PC-3 (cell line): ENCODE measurements at places on chromosomes 12 and 14. TPM values are rescaled to one million over a fixed set of nuclear protein-coding genes. Genes with fewer than 3 reads are reported as not detected.

The AQP2 gene
- not detected in 2 replicates for total RNA-seq

The LHX5 gene
- 0.23 and 0.26 TPM in 2 replicates for total RNA-seq

The RTL1 gene
- not detected in 2 replicates for total RNA-seq

The MYH6 gene
- not detected in 2 replicates for total RNA-seq

The PRIMA1 gene
- 0.04 TPM in 1 of 2 replicates, not detected in the other for total RNA-seq

The BICDL1 gene
- total RNA-seq = 3.6 and 5.8 TPM in 2 replicates

The GUCY2C gene
- not detected in 2 replicates for total RNA-seq

DNA sequence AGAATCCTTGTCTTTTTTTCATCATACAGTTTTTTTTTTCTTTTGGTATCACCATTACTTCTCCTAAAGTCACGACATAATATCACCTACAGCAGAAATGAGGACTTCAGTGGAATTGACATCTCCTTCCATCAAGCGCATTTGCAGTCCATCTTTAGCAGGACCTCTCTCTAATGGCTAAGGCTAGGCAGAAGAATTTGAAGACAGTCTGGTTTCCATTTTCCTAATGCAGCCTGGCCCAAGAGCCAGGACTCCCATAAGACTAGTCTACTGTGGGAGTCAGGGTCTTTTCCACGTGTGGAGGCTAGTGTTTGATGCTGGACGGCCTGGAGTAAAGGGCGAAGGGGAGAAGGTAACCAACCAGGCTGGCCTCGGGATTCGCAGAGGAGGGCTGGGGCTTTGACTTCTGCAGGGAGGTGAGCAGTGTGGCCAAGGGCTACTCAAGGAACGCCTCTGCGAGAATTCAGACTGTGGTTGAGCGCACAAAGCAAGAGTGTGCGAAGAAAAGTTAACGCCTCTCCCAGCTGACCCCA lies 769 bp upstream of the ZNF740 start:
- H3K27ac ChIP-seq = peak overlapping the region; percentile 90
- H3K4me3 ChIP-seq = peak overlapping the region; percentile 94
- peak; percentile 29 for DNase-seq

- no peak for DNase-seq
- H3K4me1 ChIP-seq = peaks cover 37% of the 10 kb centered on the region
- no peaks in the 10 kb centered on the region for H3K36me3 ChIP-seq
- peak overlapping the region; percentile 92 for H3K4me3 ChIP-seq
- H3K27ac ChIP-seq = peak overlapping the region; percentile 49; the same call in 1 of the 2 replicates
- H3K27me3 ChIP-seq = no peaks in the 10 kb centered on the region
Measured at GRCh38 chr12:14775636-14775980, 27.7 kb downstream of the WBP11 start.

DNA sequence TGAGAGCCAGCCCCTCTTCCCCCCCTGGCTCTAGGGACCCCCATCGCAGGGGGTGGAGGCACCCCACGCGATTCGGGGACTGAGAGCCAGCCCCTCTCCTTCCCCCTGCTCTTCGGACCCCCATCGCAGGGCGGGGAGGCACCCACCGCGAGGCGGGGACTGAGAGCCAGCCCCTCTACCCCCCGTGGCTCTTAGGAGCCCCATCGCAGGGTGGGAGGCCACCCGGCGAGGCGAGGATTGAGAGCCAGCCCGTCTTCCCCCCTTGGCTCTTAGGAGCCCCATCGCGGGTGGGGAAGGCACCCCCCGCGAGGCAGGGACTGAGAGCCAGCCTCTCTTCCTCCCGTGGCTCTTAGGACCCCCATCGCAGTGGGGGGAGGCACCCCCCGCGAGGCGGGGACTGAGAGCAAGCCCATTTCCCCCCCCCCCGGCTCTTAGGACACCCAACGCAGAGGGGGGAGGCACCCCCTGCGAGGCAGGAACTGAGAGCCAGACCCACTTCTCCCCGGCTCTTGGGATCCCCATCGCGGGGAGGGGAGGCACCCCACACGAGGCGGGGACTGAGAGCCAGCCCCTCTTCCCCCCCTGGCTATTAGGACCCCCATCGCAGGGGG lies 45.6 kb downstream of the DDX11 start:
- H3K27ac ChIP-seq = no peak overlapping the region
- peaks cover 7% of the 10 kb centered on the region for H3K27me3 ChIP-seq
- no peak for DNase-seq
- H3K4me3 ChIP-seq = no peak overlapping the region
- peaks cover 8% of the 10 kb centered on the region; the same call in 1 of the 2 replicates for H3K4me1 ChIP-seq
- H3K36me3 ChIP-seq = no peaks in the 10 kb centered on the region

GRCh38 chr12:47736877-47737676 lies 11.8 kb upstream of the ENDOU start:
- H3K27ac ChIP-seq = no peak overlapping the region
- no peak for DNase-seq
- no peaks in the 10 kb centered on the region for H3K36me3 ChIP-seq
- no peak overlapping the region for H3K4me3 ChIP-seq

DNA sequence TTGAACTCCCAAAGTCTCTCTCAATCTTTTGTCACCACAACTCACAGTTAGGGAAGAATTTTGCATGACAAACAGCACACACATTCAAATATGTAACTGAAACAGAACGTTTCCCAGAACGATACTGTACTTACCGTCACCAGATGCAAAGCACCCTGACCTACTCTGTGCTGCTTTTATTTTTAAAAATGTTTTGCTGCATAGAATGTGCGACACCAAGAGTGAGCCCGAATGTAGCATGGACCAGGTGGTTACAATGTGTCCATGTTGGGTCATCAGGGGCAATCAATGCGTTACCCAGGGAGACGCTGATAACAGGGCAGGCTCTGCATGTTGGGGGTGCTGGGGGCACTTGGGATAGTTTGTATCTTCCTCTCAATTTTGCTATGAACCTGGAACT lies 14.6 kb upstream of the EIF5 start:
- H3K27ac ChIP-seq = no peak overlapping the region
- no peak for DNase-seq
- H3K27me3 ChIP-seq = no peaks in the 10 kb centered on the region
- no peaks in the 10 kb centered on the region for H3K4me1 ChIP-seq
- no peaks in the 10 kb centered on the region for H3K36me3 ChIP-seq

DNA sequence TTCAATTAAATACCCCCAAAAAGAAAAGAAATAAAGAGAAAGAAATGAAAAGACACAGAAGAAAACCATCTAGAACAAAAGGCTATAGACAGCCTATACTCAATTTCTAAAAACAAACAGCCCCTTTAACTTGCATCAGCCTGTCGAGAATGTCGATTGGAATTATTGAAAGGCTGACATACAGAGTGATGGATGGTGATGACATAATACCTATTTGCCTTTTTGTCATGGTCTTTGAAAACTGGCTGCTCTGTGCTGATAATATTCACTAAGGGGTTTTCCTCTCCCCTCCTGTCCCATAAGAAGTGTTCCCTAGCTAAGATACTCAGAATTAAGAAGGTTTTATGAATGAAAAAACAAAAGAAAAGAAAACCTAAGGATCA lies 393.7 kb downstream of the SOX5 start:
- no peak overlapping the region for H3K27ac ChIP-seq
- no peak for DNase-seq
- peaks cover 7% of the 10 kb centered on the region; the same call in 1 of the 2 replicates for H3K27me3 ChIP-seq
- no peak overlapping the region for H3K4me3 ChIP-seq
- H3K4me1 ChIP-seq = no peaks in the 10 kb centered on the region

GRCh38 chr12:106128585-106129328 lies 10.0 kb downstream of the NUAK1 start:
- DNase-seq = no peak
- no peaks in the 10 kb centered on the region for H3K27me3 ChIP-seq
- peaks cover 50% of the 10 kb centered on the region for H3K4me1 ChIP-seq
- no peak overlapping the region for H3K27ac ChIP-seq
- no peak overlapping the region for H3K4me3 ChIP-seq

DNA sequence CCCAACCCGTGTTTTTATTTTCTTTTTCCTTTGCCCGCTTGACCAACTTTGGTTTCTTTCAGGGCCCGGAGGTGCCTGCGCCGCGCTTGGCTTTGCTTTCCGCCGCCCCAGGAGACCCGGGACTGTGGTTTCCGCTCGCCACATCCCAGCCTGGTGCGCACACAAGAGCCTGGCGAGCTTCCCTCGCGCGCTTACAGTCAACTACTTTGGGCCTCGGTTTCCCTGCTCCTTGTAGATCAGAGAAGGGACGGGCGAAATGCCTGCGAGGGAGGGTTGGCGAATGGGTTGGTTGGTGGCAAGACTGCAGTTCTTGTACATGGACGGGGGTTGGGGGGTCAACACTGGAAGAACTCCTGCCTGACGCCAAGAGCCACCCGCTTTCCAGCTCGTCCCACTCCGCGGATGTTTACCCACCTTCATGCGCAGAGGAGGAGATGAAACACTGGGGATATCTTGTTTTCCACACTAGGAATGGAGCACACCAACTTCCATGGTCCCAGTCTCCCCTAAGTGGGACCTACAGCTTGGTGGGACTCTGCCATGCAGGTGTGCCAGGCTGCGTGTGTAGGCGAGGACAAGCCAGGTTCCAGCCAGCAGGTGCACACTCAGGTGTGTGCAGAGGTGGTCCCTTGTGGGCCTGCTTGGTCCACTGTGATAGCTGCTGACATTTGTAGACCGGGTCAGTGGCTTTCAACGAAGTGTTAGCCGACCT lies 16.6 kb upstream of the TBX3 start:
- H3K36me3 ChIP-seq = no peaks in the 10 kb centered on the region
- no peaks in the 10 kb centered on the region for H3K27me3 ChIP-seq
- peaks cover 6% of the 10 kb centered on the region; the same call in 1 of the 2 replicates for H3K4me1 ChIP-seq
- DNase-seq = no peak

- no peaks in the 10 kb centered on the region for H3K27me3 ChIP-seq
- DNase-seq = peak; percentile 36
- H3K4me1 ChIP-seq = peaks cover 21% of the 10 kb centered on the region
- H3K4me3 ChIP-seq = peak within 1 kb of the TSS; percentile 91
Measured at GRCh38 chr14:104865081-104865630, at the start of gene CEP170B. Gene CEP170B (plus strand): TSS chr14:104865268. CDS start chr14:104868451, 3,183 bp downstream.

DNA sequence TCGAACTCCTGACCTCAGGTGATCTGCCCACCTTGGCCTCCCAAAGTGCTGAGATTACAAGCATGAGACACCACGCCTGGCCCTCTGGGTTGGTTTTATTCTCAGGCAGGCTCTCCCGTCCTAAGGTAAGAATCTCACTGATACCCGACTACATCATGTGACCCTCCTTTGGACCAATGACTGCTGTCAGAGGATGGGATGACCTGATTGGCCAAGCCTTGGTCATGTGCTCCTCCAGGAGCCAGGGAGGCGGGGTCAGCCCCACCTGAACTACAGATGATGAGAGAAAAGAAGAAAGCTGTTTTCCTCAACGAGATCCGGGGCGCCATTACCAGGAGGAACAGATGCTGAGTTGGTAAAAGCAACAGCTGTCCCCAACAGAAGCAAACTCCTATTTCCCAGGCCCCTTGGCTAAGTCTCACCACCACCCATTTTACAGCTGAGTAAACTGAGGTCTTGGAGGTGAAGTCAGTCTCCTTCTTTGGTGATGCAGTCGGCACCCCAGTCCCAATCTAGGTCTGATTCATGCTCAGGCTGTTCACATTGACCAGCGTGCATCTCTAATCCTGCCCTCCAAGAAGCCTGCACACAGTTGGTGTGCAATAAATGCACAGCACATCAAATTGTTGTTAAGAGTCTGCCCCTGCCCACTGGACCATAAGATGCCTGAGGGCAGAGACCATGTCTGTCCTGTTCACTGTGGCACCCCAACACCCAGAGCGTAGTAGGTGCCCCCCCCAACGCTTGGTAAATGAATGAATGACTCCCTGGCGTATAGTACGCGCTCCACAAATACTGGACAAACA lies 118.8 kb downstream of the SCARB1 start:
- H3K27ac ChIP-seq = no peak overlapping the region
- peaks cover 45% of the 10 kb centered on the region for H3K4me1 ChIP-seq
- no peaks in the 10 kb centered on the region for H3K27me3 ChIP-seq
- H3K36me3 ChIP-seq = no peaks in the 10 kb centered on the region
- no peak overlapping the region for H3K4me3 ChIP-seq
- peak; percentile 50 for DNase-seq

- no peak for DNase-seq
- no peaks in the 10 kb centered on the region for H3K27me3 ChIP-seq
- no peaks in the 10 kb centered on the region for H3K36me3 ChIP-seq
- H3K27ac ChIP-seq = no peak overlapping the region
- H3K4me3 ChIP-seq = no peak overlapping the region
Measured at GRCh38 chr14:75968456-75968855, 13.3 kb downstream of the TGFB3 start.

DNA sequence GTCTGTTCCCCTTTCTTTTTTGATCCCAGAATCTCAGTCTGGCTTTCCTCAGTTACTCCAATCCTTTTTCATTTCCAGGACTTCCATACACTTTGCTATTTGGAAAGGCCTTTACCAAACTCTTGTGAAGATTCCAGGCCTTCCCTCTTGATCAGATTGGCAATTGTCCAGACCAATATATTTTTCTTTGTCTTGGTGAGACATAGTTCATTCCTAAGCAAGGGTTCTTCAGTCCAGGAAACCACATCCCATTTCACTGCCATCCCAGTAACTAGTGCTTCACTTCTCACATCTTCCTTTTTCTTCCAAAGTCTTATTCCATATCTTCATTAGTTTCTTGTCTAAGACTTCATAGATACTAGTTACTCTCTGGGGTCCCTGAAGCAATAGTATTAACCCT lies 2.1 kb upstream of the PTPRQ start:
- DNase-seq = peak; percentile 40
- H3K36me3 ChIP-seq = no peaks in the 10 kb centered on the region
- H3K4me3 ChIP-seq = no peak overlapping the region

DNA sequence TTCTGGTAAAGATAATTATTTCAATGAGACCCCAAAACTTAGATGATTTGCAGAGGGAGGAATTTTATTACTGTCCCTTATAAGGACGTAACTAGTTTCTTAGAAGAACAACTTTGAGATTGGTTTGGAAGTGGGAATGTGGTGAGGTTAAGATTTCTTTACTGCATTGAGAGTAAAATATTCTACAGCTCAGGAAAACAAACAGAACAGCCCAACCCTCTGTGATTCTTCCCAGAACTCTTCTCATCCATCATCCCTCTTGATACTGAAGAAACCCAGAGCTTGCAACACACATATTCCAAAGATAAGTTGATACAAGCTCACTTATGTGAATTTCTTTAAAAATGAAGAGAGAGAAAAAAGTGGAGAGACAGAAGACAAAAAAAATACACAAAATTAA lies 234.2 kb downstream of the CRADD start:
- H3K4me1 ChIP-seq = peaks cover 16% of the 10 kb centered on the region; the same call in 1 of the 2 replicates
- no peaks in the 10 kb centered on the region for H3K27me3 ChIP-seq
- no peaks in the 10 kb centered on the region for H3K36me3 ChIP-seq
- no peak overlapping the region for H3K27ac ChIP-seq
- DNase-seq = no peak
- H3K4me3 ChIP-seq = no peak overlapping the region

DNA sequence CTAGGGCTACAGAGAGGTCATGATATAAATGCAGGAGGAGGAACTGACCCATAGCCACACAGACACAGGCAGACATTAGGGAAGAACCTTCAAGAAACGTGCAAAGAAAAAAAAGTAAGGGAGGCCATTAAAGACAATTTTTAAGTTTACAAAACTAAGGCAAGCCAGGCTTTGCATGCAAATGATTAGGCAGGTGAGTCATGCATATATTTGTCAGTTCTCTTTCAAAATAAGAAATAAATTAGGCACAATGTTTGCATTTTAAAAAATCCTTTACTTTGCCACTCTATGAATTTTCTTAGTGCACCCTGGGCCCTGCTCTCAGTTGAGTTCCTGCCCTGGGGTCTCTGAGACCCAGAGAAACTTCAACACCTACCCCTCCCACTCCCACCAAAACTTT lies 75.0 kb downstream of the PRMT8 start:
- DNase-seq = no peak
- H3K4me1 ChIP-seq = no peaks in the 10 kb centered on the region
- no peak overlapping the region for H3K27ac ChIP-seq
- H3K4me3 ChIP-seq = no peak overlapping the region
- H3K36me3 ChIP-seq = no peaks in the 10 kb centered on the region
- peaks cover 44% of the 10 kb centered on the region for H3K27me3 ChIP-seq
